Caki2 (cell line): ENCODE measurements at places on chromosomes 11 and 22. TPM values are rescaled to one million over a fixed set of nuclear protein-coding genes. Genes with fewer than 3 reads are reported as not detected.

DNA sequence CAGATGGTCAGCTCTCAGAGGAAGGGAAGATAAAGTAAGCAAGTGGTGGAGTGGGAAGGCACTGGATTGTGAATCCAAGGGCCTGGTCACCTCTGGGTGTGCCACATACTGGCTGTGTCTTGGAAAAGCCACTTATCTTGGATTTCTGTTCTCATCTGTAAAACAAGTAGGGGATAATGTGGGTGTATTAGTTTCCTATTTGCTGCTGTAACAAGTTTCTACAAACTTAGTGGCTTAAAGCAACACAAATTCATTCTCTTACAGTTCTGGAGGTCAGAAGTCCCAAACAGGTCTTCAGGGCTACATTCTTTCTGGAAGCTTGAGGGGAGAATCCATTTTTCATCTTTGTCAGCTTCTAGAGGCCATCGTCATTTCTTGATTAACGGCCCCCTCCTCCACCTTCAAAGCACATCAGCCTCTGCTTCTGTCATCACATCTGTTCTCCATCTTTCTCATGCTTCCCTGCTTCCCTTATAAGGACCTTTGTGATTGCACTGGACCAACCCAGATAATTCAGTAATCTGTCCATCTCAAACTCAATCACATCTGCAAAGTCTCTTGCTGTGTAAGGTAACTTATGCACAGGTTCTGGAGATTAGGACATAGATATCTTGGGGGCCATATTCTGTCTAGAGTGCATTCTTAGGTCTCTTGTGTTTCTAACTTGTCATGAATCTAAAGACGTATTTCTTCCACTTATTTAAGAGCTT lies 75.9 kb downstream of the C22orf31 start:
- DNase-seq: no peak

GRCh38 chr11:14380947-14381561 lies 22.1 kb upstream of the RRAS2 start:
- DNase-seq: peak; percentile 80

The ST14 gene
- 0.37 TPM in 1 of 2 replicates, not detected in the other for total RNA-seq

DNA sequence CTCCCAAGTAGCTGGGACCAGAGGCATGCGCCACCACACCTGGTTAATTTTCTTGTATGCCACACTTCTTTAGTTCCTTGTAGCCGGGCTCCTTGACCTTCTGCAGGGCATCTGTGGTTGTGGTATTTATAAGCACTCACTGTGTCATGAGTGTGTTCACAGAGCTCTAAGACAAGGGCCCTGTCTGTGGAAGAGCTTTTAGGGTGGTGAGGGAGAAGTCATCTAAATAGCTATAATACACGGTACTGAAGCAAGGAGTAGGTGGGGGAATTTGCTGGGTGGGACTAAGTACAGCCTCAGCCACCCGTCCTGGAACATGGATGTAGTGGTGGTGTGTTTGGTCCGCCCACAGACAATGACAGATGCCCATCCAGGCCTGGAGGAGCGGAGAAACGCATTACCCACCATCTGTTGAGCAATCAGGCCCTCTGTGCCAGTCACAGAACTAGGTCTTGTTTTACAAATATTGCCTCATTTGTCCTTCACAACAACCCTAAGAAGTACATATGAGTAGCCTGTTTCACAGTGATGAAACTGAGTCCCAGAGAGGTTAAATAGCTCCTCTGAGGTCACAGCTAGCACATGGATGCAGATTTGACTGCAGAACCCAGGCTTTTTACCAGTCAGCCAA lies 10.1 kb downstream of the ACO2 start:
- DNase-seq: no peak

The CASP5 gene
- total RNA-seq: not detected in 2 replicates

GRCh38 chr22:44918925-44919392 lies 90.8 kb downstream of the PHF21B start:
- no peak for DNase-seq

The HEPHL1 gene
- total RNA-seq: not detected in 2 replicates

DNA sequence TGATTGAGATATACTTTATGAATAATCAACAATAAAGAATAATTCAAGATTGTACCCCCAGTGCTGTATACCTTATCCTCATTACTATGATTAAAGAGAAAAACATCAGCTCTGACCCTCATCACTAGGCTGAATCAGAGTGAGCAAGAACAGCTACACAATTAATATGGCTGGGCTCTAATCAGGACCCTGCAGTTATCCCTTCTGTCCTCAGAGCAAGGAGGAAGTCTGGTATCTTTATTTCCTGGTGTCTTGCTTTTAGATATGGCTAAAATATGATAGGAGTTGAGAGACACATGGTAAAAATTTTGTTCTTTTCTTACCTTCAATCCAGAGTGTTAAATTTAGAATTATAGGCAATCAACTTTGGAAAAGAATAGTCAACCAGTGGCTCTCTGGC lies 28.6 kb upstream of the GAB2 start:
- DNase-seq: no peak

The ANKK1 gene
- total RNA-seq: not detected in 2 replicates

- DNase-seq: no peak
These were observed 49.9 kb downstream of the BTG4 start for GRCh38 chr11:111462329-111462728.

GRCh38 chr22:46754110-46754799 lies 8.2 kb upstream of the TBC1D22A start:
- peak; percentile 98 for DNase-seq

GRCh38 chr11:108302121-108302785 lies 79.4 kb downstream of the ATM start:
- DNase-seq: no peak

DNA sequence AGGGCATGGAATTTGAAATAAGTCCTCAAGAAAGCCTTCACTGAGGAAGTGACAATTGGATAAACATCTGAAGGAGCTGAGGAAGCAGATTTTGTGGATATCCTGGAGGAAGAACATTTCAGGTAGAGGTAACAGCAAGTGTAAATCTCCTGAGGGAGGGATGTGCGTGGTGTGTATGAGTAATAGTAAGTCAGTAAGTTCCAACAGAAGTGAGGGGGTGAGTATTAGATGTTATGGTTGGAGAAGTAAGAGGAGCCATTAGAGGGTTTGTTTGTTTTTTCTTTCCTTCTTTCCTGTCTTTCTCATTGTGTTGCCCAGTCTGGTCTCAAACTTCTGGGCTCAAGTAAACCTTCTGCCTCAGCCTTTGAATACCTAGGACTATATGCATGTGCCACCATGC lies 29.0 kb downstream of the ANKRD42 start:
- no peak for DNase-seq

The DEUP1 gene
- not detected in 2 replicates for total RNA-seq

The KCNE3 gene
- total RNA-seq: not detected in 2 replicates

DNA sequence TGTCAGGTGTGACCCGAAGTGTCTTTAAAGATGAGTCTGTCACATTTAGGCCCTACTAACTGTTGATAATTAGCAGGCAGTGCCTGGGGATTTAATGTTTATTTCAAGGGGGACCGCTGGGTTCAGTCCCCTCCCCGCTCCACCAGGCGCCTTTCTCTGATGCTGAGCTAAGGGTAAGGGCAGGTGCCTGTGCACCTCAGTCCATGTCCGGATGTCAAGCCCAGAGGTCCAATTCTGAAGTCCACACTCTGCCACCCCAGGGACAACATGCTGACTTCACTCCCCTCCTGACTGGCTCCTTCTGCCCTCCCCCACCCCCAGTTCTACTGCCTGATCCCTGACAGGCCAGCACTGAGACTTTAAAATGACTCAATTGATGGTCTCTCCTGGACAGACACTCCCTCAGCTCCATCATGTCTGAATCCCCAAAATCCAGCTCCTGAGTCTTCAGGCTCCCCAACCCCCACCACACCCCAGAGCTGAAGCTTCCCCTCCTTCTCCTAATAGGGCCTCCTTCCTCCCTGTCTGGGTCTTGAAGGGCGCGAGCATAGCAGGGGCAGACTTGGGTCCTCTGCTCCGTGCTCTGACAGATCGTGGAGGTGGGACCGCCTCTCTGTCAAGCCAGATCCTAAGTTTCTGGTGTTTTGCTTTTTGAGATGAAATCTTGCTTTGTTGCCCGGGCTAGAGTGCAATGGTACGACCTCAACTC lies 49.8 kb upstream of the ANO1 start:
- no peak for DNase-seq

GRCh38 chr22:25404928-25405816 lies 159.3 kb upstream of the GRK3 start:
- DNase-seq: peak; percentile 64

The GLYATL1 gene
- total RNA-seq: not detected in 2 replicates

GRCh38 chr22:36129486-36130388 lies 30.8 kb downstream of the APOL3 start:
- no peak for DNase-seq

The OR51B4 gene
- not detected in 2 replicates for total RNA-seq

DNA sequence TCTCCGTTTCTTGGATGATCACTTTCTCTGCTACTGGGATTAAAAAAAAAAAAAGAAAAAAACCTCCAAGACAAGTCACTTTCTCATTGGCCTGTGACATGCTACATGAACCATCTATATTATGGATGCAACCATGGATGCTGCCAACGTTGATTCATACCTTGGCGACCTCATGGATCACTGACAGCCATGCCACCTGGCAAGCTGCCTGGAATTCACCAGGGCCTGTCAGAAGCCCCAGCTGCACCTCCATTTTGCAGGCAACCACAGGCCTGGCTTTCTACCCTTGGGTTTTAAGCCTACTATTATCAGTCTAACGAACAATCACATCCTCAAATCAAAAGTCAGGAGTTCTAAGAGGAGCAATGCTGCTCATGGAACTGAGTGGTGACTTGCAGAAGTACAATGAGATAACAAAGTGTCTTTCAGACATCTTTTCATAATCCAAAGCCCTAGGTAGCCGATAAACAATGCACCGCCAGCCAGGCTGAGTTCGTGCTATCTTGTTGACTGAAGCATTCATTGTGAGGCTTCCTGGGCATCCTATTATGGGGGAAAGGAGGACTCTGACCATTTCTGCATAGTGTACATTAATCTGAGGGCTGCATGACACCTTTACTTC lies 48.0 kb upstream of the CADM1 start:
- DNase-seq: peak; percentile 25

GRCh38 chr11:102061276-102061675 lies 14.0 kb downstream of the CFAP300 start:
- DNase-seq: no peak

- no peak for DNase-seq
These were observed 131.8 kb downstream of the SBF2 start for GRCh38 chr11:10162222-10162621.

The LMO1 gene
- total RNA-seq: not detected in 2 replicates

DNA sequence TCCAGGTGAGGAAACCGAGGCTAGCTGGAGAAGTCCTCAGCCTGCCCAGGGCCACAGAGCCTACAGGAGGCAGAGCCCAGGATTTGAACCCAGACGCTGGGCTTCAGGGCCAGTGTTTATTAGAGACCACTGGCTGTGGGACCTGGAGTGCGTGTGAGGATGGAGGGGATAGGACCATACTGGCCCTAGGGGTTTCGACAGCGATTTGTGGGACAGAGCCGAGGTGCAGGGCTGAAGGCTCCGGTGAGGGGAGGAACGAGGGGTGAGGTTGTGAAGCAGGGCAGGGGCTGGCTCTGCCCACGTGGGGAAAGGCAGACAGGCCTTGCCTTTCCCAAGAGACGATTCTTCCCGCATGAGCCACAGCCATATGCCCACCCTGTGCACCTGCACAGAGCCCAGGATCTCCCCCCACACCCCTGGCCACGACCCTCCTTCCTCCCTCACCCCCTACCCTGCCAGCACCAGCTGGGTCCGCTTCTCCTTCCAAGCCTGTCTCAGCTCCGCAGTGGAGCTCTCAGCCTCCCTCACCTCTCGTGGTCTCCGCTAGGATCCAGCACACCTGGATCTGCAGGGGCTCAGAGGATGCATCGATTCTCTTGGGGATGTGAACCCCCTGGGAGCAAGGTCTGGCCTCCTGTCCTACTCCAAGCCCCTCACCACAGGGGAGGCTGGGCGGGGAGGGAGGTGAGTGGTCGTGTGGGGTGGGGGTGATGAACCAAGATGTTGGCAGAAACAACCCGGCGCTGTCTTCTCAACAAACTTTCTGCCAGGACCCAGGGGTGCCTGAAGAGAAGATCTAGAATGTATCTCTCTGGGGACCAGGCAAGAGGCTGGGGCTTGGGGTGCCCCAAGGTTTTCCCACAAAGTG lies 58.4 kb downstream of the RTL6 start:
- DNase-seq: no peak

- DNase-seq: peak; percentile 97
These were observed at the start of gene TMEM80 for GRCh38 chr11:695538-696248. Gene TMEM80, plus strand, starts transcription at chr11:695816. Its CDS starts 12 bp downstream, at chr11:695828.

DNA sequence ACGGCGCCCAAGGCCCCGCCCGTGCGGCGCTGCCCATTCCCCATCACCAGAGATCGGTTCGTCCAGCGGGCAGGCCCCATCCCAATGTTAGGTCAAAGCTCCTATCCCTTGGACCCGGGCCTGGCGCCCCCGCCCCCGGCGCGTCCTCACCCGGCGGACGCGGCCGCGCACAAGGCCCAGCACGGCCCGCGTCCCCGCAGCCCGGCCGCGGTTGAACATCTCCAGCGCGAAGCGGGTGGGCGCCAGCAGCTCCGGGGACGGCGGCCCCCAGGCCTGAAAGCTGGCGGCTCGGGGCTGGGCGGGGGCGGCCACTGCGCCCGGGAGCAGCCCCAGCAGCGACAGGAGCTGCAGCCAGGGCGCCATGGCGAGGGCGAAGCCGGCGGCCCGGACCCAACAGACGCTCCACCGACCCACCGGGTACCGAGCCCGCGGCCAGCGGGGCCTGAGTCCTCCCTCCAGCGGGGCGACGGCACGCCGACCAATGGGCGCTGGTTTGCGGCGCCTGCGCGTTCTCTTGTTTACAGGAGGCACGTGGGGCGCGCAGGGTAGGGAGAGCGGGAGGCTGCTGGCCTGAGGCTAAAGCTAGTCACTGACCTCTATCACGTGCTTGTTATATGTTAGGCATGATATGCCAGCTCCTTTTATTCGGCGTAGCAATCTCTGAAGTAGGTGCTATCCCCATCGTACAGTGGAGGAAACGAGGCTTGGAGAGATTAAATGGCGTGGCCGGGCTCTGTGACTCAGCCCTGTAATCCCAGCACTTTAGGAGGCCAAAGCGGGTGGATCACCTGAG lies at the start of gene CTSF:
Gene CTSF (minus strand): TSS at position 483 of the 793 bp plus-strand sequence. CDS start 120 bp downstream, at position 363.
- no peak for DNase-seq

DNA sequence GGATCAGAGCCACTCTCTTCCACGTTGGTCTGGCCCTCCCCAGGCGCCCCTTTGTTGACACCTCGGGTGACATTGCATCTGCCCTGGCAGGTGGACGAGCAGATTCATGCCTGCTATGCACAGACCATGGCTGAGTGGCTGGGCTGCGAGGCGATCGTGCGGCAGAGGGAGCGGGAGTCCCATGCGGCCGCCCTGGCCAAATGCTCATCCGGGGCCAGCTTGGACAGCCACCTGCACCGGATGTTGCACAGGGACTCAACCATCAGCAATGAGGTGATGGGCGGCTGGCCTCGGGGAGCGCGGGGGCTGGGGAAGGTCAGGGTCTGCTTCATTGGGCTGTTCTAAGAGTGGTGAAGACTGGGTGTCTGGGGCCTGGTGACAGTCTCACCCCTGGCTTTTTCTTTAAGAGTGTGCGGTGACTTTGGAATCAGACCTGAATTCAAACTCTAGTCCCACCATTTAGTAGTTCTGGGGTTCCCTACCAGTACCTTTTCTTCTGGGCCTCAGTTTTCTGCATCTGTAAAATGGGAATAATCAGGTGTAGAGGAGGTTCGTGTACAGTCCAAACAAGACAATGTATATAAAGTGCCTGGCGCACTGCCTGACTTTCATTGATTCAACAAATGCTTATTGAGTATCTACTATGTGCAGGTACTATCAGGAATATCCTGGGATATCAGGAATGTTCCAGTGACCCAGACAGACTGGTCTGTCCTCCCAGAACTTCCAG lies 53.0 kb downstream of the LHFPL7 start:
- no peak for DNase-seq
